ENCODE measurements at places on chromosomes 7 and 10. TPM values are rescaled to one million over a fixed set of nuclear protein-coding genes. Genes with fewer than 3 reads are reported as not detected.

Gene ANKRD61
- total RNA-seq: not detected

Gene LRRN3
- 15.3 TPM for total RNA-seq

Gene EFCAB10
- not detected for total RNA-seq

Gene ZNF488
- 0.36 TPM for total RNA-seq

Gene NKX2-3
- not detected for total RNA-seq

Gene RELN
- total RNA-seq: not detected

Gene ADAM8
- total RNA-seq: 156 TPM

Gene COL17A1
- not detected for total RNA-seq

Gene HTR7
- 0.09 TPM for total RNA-seq

Gene TEX47
- total RNA-seq: not detected

Gene HKDC1
- total RNA-seq: 1.6 TPM

Gene MAP3K8
- total RNA-seq: 27.0 TPM

Gene MBLAC1
- total RNA-seq: 3.4 TPM

Gene C7orf33
- total RNA-seq: not detected

Gene SOSTDC1
- total RNA-seq: not detected

Gene ZNF117
- total RNA-seq: 6.6 TPM

Gene C10orf67
- total RNA-seq: 0.39 TPM

Gene GPR15LG
- total RNA-seq: not detected

Gene NUDT5
- total RNA-seq: 94.7 TPM

Gene TM9SF3
- 76.7 TPM for total RNA-seq

Gene VENTX
- 0.21 TPM for total RNA-seq

Gene LIPM
- not detected for total RNA-seq

Gene C10orf62
- not detected for total RNA-seq

Gene NAT16
- not detected for total RNA-seq

Gene SLC18A3
- total RNA-seq: not detected

Gene WASL
- total RNA-seq: 7.2 TPM

Gene SPDYE11
- total RNA-seq: not detected
